NCI-H1092 treated with DMSO at 0.1 percent for 48 hours (cell line): ENCODE measurements at places on chromosomes 6 and 20.

- DNase-seq, result no peak
These were observed 58.6 kb downstream of the SNAI1 start for GRCh38 chr20:50041246-50041873.

DNA sequence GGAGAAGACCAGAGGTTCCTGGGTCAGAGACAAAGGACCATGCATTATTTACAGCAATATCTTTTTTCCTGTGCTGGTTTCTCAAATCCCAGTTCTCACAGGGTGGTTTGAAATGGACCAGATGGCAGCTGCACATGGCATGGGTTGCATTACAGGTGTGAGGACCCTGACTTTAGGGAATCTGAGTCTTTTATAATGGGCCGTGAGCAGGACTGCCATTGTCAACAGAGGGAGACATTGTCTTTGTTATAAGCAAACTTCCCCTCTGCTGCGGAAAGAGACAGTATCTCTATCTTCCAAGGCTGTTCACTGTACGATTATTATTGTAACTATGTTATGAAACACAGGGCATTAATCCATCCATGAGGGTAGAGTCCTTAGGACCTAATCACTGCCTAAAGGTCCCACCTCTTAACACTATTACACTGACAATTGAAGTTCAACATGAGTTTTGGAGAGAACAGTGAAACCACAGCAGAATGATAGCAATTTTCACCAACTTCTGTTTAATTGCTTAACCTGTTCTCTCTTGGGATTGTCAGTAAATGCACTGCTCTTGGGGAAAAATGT, 156.1 kb upstream of the AGPAT4 start:
- DNase-seq, result no peak

DNA sequence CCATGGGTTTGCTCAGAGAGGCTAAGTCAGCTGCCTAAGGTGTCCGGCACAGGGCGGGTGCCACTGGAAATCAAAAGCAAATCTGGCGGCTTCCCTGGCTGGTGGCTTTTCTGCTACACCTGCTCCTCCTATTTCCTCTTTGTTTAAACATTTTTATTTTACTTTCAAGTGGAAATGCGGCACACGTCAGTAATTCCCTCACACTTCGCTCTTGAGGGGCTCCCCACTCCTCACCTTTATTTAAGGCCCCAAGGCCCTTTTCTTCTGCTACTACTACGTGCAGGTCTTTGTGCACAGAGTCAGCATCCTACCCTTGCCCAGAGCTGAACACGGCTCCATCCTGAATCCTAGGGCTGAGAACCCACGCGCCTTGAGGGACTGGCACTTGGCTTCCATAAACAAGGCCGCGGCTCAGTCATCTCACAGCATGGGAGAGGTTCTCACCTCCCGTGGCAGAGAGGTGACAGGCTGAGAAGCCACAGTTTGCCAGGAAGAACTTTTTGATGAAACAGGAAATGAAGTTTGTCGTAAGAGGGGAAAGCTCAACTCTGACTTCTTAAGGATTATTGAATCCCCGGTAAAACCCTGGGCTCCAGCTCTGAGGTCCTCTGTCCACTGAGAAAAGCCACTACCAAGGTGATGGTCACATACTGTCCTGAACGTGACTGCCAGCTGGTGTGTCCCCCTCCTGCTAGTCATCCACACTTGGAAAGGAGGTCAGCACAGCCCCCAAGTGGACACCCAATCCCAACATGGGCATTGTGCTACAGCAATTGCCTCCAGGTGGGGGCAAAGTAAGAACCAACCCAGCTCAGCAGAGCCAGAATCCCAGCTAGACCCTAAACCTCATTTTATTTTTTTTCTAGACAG, 48.0 kb downstream of the NFATC2 start:
- no peak for DNase-seq

DNA sequence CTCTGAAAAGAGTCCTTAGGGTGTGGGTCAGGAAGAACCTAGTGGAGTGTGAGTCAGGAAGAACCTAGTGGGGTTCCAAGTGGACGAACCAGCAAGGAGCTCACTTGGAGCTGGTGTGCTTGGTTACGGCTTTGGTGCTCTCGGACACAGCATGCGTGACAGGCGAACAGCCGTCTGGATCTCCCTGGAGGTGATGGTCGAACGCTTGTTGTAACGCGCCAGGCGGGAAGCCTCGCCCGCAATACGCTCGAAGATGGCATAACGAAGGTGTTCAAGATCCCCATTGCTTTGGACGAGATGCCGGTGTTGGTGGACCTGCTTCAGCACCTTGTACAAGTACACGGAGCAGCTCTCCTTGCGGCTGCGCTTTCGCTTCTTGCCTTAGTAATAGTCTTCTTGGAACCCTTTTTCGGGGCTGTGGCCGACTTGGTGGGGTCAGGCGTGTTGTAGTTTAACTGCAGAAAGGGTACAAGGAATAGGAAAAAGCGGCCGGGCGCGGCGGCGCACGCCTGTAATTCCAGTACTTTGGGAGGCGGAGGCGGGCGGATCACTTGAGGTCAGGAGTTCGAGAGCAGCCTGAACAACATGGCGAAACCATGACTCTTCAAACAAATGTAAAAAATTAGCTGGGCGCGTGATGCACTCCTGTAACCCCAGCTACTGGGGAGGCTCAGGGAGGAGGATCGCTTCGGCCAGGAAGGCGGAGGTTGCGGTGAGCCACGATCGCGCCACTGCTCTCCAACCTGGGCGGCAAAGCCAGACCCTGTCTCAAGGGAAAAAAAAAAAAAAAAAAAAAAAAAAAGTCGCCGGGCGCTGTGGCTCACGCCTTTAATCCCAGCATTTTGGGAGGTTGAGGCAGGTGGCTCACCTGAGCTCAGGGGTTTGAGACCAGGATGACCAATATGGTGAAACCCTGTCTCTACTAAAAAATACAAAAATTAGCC, 48.0 kb downstream of the OR2B2 start:
- no peak for DNase-seq

DNA sequence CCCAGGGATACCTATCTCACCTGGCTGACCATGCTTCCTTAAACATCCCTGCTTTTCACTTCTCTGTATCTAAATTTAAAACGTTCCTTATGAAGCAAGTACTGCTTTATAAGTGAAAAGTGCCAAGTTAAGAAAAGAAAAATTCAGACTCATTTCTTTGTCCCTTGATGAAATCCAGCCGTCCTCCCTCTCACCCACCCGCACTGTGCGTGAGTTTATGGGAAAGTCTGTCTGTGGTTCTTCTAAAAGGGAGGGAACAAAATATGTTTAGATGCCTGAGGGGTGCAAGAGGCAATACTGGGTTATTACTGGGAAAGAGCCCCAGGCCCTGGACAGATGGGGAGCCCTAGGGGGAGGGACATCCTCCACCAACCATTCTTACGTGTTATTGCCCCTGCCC, 31.2 kb downstream of the SPDEF start:
- no peak for DNase-seq

DNA sequence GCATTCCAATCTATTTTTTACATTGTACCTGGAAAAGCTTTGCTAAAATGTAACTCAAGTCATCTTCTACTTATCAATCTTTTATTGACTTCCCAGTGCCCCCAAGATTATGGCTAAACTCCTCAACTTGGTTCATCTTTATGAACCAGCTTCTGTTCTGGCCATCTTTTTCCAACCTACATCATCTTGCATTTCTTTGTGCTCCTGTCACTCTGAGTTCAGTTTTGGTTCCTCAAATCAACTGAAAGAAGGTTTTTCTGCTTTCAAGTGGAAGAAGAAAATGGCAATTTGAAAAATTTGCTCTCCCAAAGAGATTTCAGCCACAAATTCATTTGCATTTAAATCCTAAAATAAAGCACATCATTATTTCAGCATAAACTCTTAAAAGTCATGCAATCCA, 41.8 kb downstream of the GPX5 start:
- DNase-seq, result no peak

- DNase-seq, result peak; percentile 55
These were observed 20.3 kb downstream of the TBPL1 start for GRCh38 chr6:133973109-133973971.

DNA sequence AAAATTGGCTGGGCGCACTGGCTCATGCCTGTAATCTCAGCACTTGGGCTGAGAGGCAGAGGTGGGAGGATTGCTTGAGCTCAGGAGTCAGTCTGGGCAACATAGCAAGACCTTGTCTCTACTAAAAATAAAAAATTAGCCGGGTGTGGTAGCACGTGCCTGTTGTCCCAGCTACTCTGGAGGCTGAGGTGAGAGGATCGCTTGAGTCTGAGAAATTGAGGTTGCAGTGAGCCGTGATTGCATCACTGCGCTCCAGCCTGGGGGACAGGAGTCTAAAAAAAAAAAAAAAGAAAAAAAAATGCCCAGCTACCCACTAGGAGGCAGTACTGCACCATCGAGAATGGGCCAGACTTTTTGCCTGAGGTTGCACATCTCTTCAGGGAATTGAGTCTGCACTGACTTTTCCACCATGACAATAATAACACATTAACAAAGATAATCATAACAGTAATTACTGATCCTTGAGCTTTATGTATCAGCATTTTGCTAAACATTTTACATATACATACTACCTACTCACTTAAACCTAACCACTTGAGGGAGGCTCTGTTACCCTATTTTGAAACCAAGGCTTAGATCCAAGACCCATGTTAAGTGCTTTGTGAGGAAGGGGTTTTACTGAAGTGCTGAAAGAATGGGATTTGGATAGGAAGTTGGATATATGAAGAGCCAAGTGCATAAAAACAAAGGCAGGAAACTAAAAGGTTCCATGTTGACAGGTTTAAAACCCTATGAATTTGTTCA, 21.0 kb downstream of the SRSF3 start:
- DNase-seq, result peak; percentile 27

DNA sequence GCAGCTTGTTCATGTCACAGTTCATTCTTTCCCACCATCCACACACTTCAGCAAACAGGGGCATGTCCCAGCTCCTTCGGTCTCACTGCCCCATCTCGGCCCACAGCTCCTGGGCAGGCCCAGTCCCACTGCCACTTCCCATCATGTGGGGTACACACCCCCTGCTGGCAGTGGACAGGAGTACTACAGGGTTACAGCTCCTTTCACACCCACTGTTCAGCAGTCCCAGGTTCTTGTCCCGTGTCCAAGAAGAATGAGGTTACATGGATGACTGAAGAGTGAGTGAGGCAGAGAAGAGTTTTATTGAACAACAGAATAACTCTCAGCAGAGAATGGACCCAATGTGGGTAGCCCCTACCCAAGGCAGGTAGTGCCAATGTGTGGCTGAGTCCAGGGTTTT, 77.8 kb upstream of the SMLR1 start:
- no peak for DNase-seq

GRCh38 chr6:7292596-7293255, 20.3 kb downstream of the SSR1 start:
- no peak for DNase-seq

DNA sequence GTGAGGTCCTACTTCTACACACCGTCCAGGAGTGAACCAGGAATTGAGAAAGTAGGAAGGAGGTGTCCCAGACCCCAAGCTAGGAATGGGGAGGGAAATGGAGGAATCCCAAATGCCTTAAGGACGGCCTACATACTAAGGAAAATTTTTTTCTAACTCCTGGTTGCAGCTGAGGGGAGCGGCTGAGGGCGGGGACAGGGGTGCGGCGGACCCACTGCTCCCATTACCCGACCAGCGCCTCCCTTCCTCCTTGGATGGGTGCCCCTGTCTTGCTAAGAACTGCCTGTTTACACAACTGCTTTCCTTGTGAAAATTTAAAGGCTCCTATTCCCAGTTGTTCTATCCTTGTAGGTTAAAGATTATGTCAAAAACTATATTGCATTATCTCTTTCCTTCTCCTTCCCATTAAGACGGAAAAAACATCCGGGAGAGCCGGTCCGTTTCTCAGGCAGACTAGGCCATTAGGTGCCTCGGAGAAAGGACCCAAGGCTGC, 699 bp upstream of the HSPA1B start:
- DNase-seq, result no peak

- DNase-seq, result no peak
These were observed 90.5 kb upstream of the SNX9 start for GRCh38 chr6:157732416-157733161.

DNA sequence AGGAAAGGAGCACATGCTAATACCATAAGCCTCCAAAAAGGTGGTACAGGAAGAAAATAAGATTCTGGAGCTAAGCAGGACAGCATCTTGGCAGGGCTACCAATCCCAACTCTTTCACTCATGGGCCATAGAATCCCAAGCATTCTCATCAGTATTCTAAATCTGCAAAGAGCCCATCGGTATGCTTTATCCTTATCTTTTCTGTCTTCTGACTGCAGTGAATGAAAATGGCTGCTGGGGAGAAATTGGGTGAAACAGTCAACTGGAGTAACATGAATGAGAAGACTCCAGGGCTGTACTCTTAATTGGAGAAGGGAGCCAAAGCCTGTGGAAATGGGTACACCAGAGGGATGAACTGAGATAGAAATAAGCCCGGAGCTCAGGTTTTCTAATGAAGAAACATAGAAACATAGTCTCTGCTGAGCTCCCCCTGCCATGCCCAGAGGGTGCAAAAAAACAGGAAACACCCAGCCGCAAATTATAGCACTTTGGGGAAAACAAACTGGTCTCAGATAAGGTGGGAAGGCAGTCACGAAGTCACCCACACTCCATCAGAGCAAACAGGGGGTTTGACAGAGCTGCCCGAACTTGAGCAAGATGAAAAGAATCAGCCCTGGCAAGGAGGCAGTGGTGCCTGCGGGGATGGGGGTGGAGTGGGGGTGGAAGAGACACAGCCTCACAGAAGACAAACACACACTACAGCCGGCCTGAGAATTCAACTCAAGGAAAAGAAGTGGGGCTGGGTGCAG, 35.4 kb upstream of the E2F3 start:
- DNase-seq, result no peak

- no peak for DNase-seq
These were observed 307.6 kb upstream of the MAP3K7 start for GRCh38 chr6:90894285-90895130.

DNA sequence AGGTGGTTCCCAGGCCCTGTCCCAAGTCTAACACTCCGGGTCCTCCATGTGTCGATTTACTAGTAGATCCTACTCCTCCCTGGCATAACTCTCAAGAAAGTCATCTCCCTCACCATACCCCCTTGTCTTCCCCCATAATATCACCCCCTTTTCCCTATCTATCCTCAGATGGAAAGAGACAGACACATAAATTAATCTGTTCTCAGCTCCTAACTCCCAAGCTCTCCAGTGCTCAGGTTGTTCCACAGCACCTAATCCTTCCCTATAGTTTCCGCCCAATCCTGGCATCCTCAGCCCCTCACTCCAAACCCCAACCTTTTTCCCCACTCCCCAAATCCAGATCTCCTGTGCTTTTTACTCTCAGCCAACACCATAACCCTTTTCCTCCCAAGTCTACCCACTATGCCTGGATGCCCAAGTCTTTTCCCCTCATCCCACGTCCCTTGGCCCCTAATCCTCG, 808 bp downstream of the ILRUN start:
- no peak for DNase-seq

DNA sequence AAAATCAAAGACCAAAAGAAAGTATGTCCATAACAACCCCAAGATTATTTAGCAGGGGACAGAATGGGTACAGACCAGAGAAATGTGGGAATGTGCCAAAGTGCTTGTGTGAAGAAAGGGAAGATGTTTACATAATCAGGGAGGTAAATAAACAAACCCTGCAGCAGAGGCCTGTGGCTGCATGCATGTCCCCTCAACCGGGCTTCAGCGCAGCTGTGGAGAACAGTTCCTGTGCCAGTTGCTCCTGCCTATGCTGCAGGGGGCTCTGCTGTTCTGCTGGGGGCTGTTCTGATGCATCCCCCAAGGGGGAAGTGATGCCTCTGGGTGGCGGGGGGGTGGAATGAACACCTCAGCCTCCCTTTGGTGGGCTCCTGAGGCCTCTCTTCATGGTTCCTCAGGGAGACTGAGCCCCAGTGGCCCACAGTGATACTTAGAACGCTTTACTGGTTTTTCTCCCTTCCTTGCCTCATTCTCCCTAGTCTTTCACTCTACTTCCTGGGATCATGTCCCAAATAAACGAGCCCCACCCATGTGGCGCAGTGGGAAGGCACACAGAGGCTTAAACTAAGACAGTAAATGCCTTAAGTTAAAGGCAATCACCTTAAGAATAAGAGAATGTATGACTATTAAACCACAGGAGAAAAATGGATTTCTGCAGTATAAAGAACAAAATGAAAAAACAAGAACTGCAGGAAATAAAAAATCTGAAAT, 23.0 kb downstream of the RAB23 start:
- DNase-seq, result no peak
